ENCODE measurements at places on chromosomes 2 and 18.

GRCh38 chr18:45652303-45653080, 37.2 kb downstream of the SLC14A2 start:
- DNase-seq, result no peak

DNA sequence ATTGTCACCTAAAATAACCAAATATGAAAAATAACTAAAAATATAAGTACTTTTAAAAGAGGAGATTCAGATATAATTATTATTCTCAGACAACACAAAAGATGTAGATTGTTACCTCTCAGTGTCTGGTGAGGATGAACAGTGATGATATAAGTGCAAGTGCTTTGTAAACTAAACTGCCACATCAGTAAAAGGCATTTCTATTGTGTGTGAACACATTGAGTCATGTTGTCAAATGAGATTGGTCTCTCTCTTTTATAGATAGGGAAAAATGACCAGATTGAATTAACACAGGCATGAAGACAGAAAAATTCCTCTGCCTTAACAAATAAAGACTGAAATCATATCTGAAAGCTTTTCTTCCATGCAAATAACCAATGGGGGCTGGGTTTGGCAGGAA, 182.4 kb upstream of the TMEFF2 start:
- no peak for DNase-seq

- DNase-seq, result no peak
Observed at GRCh38 chr2:224023188-224023587, 15.9 kb downstream of the SERPINE2 start.

DNA sequence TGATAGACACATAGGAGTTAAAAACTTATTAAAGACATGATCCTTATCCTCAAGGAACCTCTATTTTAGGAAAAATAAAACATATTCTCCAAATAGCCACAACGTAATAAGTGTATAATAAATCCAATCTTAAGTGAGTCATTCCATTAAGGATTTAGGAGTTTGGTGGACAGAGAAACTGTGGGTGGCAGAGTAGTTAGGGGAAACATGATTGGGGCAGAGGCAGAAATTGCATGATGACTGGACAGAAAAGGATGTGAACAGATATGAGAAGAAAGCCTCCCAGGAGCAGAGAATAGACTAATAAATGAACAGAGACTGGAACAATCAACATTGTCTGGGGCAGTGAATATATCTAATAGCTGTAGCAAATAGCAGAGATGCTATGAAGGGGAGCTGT, 48.1 kb upstream of the SIGLEC15 start:
- no peak for DNase-seq

GRCh38 chr2:190537765-190538164, 3.2 kb upstream of the NEMP2 start:
- no peak for DNase-seq

DNA sequence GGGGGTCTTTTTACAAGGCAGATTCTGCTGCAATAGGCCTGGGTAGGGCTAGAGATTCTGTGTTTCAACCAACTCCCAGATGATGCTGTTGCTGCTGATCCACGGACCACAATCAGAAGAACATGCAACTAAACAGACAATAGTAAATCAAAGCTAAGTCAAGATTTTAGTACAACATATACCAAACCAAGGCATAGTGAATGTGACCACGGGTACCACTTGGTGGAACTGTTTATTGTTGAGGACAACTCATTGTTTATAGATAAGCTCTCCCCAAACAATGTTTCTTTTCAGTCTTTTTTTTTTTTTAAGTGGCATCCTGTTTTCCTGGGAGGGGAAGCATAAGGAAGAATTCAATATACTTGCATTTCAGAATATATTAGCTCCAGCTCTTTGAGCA, 36.0 kb upstream of the DARS1 start:
- DNase-seq, result no peak

DNA sequence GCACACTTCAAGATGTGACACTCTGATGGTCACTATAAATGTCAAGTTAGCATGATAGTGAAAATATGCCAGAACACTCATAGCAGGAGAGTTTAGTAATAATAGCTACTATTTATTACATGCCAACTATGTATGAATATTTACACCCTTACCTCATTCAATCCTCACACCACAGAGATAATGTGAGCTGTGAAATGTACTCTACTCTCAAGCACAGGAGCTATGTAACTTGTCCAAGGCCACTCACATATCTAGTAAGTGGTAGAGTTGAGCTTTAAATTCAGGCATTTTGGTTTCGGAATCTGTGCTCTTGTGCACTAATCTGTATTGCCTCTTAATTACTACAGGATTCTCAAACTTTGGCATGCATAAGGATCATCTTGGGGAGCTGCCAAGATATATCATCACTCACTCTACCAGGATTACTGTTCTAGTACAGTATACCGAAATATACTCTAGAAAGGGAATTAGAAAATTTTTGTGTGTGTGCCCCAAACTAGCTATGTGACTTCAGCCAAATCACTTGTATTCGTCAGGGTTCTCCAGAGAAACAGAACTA, 154.3 kb downstream of the PLCL1 start:
- no peak for DNase-seq

- no peak for DNase-seq
Observed at GRCh38 chr2:173550143-173550542, 195.5 kb downstream of the CDCA7 start.

GRCh38 chr2:127508631-127509034, 17.7 kb downstream of the IWS1 start:
- DNase-seq, result no peak

DNA sequence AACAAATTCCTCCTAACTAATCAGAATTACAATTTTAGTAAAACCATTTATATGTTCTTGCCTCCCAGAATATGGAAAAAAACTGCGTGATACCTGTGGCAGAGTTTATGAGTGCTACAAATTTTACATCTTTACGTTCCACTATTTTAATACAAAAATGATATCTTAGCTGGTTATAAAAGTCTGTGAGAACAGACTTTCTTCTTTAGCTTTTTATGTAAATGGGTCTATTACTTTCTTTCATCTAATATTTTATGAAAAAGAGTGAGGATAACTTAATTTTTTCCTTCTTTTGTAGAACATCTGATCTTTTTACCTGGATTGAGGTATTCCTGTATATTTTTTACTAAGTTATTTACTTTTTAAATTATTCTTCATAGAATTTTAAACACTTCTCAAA, 22.1 kb upstream of the REG3A start:
- no peak for DNase-seq

DNA sequence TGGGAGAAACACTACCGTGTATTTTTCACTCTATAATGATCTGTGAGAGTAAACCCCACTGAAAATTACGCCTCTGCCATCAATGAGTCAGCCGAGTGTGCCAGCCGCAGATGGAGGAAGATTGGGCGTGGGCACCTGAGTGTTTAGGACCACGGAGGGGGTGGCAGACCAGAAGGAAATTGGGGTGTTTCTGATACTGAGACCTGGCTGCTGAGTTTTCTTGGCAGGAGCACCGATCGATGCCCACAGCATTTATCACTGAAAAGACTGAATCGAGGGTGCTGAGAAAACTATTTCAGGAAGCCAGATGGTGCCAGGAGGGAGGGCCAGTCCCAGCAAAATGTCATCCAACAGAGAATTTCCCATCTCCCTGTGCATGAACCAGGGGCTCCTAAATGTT, 91.9 kb upstream of the TPO start:
- DNase-seq, result no peak

- DNase-seq, result no peak
Observed at GRCh38 chr2:7899923-7900322, 781.9 kb upstream of the ID2 start.
